Left forelimb (tissue), 1 donor: ENCODE measurements at places on chromosomes 1 and 21.

DNA sequence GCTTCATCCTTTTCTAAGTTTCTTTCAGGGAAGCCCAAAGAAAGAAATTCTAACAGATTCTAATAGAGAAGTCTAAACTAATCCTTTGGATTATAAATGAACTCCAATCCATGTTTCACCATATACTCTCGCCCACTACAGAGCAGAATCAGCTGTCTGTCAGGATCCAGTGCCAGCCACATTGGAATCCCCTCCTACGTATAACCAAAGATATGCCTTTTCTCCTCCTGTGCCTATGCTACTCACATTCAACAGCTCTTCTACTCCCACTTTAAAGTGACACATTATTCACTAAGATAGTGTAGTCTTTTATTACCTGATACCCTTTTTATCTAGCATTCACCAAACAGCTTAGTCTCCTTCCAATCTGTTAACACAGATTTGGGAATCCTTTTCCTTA, 3.1 kb downstream of the ETV3 start:
- no peak for DNase-seq

- no peak for DNase-seq
These were observed 14.7 kb downstream of the NEK2 start for GRCh38 chr1:211660718-211661222.

GRCh38 chr1:106876384-106876783, 180.1 kb upstream of the PRMT6 start:
- DNase-seq, result no peak

DNA sequence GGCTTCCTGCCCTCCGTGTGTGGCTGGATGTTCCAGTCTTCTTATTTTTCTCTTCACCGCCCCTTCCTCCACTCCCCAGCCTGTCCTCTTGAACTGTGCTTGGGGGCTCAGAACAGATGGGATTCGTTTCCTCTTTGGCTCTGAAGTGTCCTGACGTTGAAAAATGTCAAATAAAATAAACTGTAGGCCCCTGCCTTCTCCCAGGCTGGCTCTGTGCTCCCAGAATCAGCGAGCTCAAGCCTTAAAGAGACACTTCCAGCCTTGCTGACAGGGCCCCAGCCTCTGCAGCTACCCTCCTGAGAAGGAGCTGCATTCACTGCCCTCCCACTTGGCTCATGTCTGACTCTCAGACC, 104.2 kb upstream of the IPO9 start:
- DNase-seq, result no peak

- no peak for DNase-seq
These were observed 145.8 kb upstream of the SYT6 start for GRCh38 chr1:114299331-114299975.

- DNase-seq, result no peak
These were observed 427.4 kb downstream of the TTLL7 start for GRCh38 chr1:83571536-83571935.

DNA sequence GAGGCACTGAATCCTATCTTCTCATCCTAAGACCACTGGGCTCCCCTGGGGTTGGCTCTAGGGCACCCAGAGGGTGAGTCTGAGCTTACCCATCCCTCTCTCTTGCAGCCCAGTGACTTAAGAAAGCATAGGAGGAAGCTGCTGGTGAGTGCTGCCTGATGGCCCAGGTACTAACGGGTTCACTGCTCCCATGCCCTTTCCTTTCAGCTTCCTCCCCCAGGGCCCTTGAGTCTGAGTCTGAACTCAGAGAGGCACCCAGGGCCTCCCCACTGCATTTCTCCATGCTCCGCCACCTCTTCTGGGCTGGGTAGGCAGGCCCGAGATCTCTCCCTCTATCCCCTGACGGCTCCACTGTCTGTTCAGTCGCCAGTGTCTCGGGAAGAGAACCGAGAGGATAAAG, 29.7 kb downstream of the PPFIA4 start:
- DNase-seq, result no peak

DNA sequence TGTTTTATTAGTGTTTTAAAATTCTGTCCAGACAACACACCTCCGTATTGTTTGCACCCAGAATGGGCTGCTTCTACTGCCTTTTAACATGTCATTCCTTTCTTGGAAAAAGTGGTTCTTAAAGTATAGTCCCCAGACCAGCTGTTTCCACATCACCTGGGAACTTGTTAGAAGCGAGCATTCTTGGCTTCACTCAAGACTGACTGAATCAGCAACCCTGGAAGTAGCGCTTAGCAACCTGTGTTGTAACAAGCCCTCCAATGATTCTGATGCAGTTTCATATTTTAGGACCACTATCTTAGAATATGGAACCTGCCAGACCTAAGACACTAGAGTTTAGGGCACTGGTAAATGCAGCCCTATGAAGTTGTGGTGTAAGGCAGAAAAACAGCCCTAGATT, 6.0 kb upstream of the PPIE start:
- DNase-seq, result no peak

- no peak for DNase-seq
These were observed 45.3 kb downstream of the GPATCH2 start for GRCh38 chr1:217585577-217585976.

- DNase-seq, result no peak
These were observed 92.8 kb downstream of the ITPKB start for GRCh38 chr1:226646026-226646869.

GRCh38 chr1:101300916-101301315, 64.1 kb downstream of the S1PR1 start:
- DNase-seq, result no peak

- DNase-seq, result no peak
These were observed 99.5 kb downstream of the FGGY start for GRCh38 chr1:59396387-59396786.

DNA sequence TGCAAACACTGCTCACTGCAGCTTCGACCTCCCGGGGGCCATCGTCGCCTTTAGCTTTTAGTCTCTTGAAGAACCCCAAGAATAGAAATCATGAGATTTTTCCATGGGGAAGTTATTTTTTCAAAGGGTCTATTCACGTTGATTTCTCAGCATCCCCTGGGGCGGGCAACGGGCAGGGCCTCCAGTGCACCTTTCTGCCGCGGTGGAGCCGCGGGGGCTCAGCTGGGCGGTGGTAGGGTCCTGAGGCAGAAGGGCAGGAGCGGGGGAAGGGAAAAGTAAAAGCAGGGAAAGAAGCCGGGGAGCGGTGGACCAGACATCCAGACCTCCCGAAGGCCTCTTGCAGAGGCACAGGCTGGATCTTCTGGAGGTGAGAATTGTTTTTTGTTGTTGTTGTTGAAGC, 253.8 kb downstream of the FAM72C start:
- DNase-seq, result no peak

DNA sequence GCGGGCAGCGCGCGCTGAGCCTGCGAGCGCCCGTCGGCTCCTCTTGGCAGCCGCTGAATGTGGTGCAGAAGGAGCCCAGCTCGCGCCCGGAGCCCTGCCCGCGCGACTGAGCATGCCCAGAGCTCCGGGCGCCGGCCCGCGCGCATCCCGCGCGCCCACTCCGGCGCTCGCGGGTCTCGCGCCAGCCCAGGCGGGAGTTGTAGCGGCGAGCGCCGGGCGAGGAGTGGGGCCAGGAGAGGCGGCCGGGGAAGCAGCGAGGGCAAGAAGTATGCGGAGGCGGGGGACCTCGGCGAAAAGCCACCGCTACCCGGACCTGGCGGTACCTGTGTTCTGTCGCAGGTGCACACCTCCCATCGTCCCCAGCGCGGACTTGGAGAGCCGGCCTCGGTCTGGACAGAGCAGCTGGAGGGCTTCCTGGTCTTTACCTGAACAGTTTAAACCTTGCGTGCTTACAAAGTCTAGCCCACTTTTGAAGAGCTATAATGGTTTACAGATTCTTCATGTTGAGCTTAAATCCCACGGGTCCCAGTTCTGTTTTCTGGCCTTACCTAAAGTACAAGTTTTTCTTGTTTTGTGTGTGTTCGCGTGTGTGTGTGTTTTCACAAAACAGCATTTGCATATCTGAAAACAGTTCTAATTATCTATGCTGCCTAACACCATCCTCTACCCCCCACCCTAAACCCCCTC, at the start of gene DDAH1:
DDAH1 (minus strand) TSS at position 61 of the 687 bp plus-strand sequence. CDS start 114 bp downstream, outside the sequence.
- DNase-seq, result no peak

DNA sequence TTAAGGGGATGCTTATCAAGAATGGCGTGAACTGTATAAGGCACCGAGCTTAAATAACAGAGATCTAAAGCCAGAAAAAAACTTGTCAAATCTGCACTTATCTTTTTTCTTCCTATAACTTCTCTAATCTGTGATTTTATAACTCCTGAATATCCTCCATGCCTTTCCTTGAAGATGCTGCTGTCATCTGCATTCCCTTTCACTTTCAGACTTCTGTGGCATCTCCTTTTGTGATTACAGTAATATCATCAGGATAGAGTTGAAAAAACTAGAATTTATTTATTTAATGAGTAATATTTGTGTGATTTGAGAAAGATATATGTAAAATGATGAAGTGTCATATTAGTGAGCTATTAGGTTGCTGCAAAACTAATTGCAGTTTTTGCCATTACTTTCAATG, 357.8 kb upstream of the PTBP2 start:
- DNase-seq, result no peak

GRCh38 chr21:32281531-32281930, 2.7 kb upstream of the MIS18A start:
- no peak for DNase-seq

GRCh38 chr1:10045480-10046355, 13.0 kb downstream of the UBE4B start:
- DNase-seq, result no peak

DNA sequence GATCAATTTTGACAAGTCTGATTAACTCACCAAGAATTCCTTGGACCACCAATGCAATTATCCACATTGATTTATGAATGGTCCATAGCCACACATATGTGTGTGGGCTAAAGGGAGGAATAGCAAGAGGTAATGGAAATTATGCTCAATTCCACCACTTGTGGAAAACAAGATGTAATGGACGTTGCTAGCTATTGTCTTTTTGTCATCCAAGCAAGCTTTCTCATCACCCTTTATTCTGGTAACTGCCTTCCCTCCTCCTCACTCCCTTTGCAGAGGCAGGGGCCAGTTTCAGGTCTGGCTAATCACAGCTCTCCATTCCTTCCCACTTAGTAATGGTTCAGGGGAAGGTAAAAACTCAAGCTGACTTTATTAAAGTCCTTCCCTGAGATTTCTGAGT, 24.7 kb upstream of the RAB3GAP2 start:
- DNase-seq, result no peak

DNA sequence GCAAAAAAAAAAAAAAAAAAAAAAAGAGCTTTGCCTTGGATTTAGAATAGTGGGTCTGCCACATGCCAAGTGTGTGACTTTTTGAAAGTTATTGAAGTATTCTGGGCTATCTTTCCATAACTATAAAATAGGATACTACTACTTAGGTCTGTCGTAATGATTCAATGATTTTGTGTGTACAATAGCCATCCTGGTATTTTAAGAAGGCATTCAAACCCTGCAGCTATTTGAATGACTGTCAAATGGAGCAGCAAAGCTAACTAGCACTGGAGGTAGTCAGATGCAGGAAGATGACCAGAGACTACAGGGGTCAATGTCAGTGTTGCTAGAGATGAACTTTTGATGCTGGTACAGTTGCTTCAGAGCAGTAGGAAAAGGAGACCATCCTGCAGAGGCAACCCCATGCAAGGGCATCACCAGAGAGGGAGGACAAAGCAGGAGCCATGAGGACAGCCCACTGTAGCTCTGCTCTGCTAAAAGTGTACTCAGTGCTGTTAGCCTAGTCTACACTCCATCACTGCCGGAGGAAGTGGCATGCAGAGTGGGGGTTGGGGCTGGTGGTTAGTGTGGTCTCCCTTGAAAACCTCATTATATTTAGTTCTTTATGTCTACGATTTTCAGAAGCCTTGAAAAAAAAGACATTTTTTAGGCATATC, 29.0 kb downstream of the DUSP10 start:
- DNase-seq, result no peak

DNA sequence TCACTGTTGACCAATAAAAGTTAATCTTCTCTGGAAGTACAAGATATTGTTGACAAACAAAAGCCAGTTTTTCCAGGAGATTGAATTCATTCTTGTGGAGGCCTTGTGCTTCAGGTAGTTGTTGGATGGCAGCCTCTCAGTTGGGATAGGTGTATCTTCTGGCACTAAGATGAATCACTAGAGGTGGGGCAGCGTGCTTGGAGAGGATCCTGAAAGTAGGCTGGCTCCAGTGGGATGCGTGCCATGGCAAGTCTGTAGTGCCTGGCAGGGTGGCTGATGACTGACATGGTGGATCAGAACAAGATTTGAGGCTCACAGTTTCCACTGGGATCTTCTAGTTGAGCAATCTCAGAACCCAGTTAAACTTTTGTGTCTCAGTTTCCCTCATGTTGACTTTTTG, 2.4 kb downstream of the VPS13D start:
- no peak for DNase-seq

- DNase-seq, result no peak
These were observed 49.2 kb upstream of the TACSTD2 start for GRCh38 chr1:58626293-58626692.

- DNase-seq, result no peak
These were observed 577.8 kb upstream of the PLXNA2 start for GRCh38 chr1:208821939-208822338.

- no peak for DNase-seq
These were observed 102.0 kb downstream of the PTPN14 start for GRCh38 chr1:214449371-214449770.

DNA sequence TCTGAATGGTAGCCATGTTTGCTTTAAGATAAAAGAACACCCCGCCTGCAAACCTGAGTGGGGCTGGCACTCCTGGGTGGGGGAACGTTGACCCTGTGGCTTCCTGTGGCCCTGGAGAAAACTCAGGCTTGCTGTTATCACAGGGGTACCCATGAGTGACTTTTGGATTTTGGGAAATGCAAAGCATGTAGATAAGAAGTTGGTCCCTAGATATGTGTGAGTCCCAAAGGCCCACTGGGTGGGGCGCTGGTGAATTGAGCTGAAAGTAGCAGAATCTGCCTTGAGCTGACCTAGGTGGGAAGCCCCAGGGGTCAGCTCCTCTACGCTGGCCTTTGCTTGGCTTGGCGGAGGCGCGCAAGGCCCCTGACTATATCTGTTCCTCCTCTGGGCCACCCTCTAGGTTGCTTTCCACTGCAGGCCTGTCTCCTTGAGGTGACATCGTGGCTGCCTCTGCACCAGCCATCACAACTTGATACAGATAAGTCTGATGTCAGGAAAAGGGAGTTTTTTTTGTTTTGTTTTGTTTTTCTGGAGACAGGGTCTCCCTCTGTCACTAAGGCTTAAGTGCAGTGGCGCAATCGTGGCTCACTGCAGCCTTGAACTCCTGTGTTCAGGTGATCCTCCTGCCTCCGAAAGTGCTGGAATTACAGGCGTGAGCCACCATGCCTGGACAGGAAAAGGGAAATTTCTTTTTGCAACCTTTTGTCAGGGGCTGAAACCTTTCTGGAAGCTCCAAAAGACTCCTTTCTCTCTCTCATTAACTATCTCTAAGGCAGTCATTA, 72.2 kb downstream of the AGPAT3 start:
- no peak for DNase-seq

- no peak for DNase-seq
These were observed 127.2 kb downstream of the KAZN start for GRCh38 chr1:14725695-14726094.

GRCh38 chr1:212179394-212180076, 105.7 kb upstream of the PPP2R5A start:
- DNase-seq, result no peak

DNA sequence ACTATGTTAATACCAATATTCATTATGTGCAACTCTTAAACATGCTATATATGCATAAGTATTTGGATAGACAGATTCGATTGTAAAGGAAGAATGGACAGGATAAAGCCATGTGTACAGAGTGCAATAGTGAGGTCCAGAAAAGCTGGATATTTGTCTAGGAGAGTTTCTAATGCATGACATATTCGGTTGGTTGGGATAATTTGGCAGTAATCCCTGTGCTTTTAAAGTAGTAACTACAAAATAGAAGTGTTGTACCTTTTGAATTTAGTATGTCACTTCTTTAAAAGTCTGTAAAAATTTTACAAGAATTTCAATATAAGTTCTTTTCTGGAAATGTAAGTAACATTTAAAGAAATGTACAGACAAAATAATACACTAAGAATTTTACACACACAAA, 774.5 kb downstream of the USP25 start:
- no peak for DNase-seq
